ENCODE measurements at places on chromosomes 1 and 21.

DNA sequence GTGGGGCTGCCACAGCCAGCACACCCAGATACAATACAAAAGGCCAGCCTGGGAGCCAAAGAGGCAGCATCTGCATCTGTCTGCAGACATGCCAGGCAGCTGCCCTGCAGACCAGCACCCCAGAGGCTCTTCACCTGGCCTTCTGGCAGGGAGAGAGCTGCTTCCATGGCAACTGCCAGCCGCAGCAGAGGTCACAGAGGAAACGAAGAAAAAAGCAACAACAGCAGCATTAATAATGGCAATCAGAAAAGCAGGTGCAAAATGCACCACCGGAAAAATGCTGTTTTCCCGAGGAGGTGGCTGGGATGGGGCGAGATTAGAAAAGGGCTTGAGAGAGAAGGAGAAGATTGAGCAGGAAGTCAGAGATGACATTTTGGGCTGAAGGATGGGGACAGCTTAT lies 309.5 kb downstream of the PCP4 start:
- DNase-seq: no peak

- peak; percentile 33 for DNase-seq
Observed at GRCh38 chr1:21909787-21910503, 27.2 kb downstream of the HSPG2 start.

- DNase-seq: no peak
Observed at GRCh38 chr1:171940368-171940767, 99.1 kb downstream of the DNM3 start.

GRCh38 chr1:178733972-178734371 lies 8.9 kb downstream of the RALGPS2 start:
- DNase-seq: no peak

- DNase-seq: no peak
Observed at GRCh38 chr21:43271452-43272020, 102.7 kb downstream of the CRYAA start.

DNA sequence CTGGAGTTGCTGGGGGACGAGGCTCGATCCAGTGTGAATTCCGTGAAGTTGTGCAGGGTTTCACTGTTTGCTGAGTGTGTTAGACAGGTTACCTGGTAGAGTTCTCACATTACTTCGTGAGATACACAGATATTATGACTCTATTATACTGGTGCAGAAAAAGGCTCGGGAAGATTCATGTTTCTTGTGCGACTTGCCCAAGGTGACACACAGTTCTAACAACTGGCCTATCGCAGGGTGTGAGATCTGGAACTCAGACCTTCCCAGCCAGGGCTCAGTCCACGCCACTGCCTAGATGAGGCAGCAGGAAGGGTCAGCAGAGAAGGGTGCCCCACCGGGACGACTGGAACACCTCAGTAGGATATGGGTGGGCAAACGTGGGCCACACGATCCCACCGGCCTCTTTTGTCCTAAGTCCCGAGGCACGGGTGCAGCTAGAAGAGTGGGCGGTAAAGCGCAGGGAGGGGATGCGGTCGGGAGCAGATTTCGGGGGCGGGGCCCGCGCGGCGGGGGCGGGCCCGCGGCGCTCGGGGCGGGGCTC lies 296 bp upstream of the RNPEP start:
- peak; percentile 71 for DNase-seq

GRCh38 chr1:111110197-111110899 lies 29.5 kb downstream of the DRAM2 start:
- DNase-seq: no peak

- no peak for DNase-seq
Observed at GRCh38 chr1:217562229-217562878, 68.5 kb downstream of the GPATCH2 start.

- DNase-seq: no peak
Observed at GRCh38 chr1:52592637-52593323, 9.4 kb upstream of the GPX7 start.

GRCh38 chr1:10193288-10193687 lies 17.1 kb upstream of the KIF1B start:
- no peak for DNase-seq

GRCh38 chr1:235011599-235012435 lies 116.8 kb downstream of the TOMM20 start:
- peak; percentile 86 for DNase-seq

- DNase-seq: no peak
Observed at GRCh38 chr1:179278920-179279319, 14.7 kb upstream of the SOAT1 start.

DNA sequence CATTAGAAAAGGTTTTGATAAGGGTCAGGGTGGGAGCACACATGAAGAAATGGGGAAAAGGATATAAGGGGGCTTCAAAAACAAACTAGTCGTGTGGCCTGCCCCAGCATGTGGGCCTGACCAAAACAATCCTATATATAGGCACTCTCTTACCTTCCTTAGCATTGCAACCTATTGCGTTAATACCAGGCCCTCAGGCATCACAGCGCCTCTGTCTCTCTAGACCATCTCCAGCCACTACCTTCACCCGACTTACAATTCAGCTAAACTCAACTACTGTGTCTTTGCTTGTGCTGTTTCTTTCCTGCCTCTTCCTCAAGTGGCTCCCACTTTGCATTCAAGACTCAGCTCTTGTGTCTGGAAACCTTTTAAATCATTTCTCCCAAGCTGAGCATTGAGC lies 47.0 kb upstream of the GJA5 start:
- no peak for DNase-seq

- DNase-seq: no peak
Observed at GRCh38 chr1:23354245-23354644, 10.2 kb upstream of the HNRNPR start.

GRCh38 chr1:193448682-193449461 lies 262.5 kb upstream of the B3GALT2 start:
- DNase-seq: no peak

GRCh38 chr1:24673341-24673740 lies 30.2 kb downstream of the SRRM1 start:
- no peak for DNase-seq

DNA sequence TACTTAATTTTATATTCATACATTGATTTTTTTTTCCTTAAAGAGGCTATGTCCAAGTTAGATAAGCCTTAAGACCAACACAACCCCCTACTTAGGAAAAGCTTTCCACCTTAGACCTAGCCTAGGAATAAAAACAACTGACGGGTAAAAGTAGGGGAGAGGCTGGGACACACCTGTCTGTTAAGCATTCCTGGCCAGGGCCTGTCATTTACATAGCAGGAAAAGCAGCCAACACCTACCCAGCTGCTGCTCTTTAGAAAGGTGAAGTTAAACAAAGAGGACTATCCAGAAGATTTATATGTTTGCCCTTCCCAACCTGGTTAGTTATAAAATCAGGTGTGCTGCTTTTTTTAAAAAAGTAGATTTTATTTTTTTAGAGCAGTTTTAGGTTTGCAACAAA lies 29.1 kb upstream of the SAMD13 start:
- no peak for DNase-seq

GRCh38 chr1:234602334-234603220 lies 7.4 kb downstream of the IRF2BP2 start:
- DNase-seq: no peak

GRCh38 chr1:64315402-64315801 lies 112.0 kb downstream of the UBE2U start:
- no peak for DNase-seq

DNA sequence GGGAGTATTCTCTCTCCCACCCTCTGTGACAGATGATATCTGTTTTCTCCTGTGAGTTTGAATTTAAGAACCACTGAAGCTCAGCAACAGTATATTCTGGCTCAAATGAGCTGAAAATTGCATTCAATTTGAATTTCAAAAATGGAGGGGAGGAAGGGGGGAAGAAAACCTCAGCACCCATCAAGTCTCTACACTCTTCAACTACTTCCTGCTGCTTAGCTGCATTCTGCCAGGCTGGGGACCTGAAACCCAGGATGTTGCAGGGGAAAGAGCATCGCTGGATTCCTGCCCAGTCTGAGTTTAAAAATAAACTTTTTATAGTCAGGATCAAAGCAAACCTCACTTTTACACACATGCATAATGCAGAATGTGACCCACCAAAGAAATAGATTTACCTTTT lies 214.3 kb upstream of the ESRRG start:
- no peak for DNase-seq

DNA sequence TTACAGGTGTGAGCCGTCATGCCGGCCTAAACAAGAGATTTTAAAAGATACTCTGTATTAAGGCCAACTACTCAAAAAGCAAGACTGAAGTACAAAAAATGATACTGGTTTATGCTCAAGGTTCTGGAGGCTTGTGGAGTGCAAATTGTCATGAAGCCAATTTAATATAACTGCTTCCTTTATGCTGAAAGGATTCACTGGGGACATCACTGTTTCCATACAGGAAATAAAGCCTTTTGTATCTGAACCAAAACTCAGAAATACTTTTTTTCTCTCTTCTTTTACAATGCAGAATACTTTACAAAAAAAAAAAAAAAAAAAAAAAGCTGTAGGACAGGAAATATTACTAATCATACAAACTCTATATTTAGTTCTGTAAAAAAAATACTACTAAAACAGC lies 55.5 kb upstream of the CNN3 start:
- no peak for DNase-seq

DNA sequence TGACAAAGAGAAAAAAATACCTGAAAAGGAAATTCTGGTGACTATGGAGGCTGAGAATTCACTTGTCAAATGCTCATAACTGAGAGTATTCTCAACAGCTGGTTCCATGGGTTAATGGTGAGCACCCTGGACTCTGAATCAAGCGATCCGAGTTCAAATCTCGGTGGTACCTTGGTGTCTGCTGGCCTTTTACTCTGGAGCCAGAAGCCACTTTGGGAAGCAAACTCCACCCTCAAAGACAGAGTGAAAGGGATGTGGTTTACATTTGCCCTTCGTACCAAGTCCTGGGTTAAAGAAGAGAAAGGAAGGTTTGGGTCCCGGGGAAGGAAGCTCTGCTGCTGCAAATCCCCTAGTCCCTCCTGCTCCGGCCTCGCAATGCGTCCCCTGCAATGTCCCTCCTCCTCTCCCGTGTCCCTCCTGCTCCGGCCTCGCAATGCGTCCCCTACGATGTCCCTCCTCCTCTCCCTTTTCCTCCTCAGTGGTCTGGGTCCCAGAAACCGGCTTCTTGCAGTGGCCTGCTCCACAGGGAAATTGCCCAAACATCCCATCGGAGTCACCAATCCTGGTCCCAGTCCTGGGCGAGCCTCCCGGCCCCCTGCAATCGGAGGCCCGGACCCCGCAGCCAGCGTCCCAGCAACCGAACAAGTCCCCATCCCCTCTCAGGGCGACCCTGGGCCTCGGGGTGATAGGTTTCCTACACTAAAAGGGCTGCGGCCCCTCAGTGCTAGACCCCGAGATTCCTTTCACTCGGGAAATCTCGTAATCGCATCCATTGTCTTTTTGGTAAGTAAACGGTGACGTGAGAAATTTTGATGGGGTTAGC lies 129.4 kb downstream of the PPIAL4G start:
- DNase-seq: no peak

DNA sequence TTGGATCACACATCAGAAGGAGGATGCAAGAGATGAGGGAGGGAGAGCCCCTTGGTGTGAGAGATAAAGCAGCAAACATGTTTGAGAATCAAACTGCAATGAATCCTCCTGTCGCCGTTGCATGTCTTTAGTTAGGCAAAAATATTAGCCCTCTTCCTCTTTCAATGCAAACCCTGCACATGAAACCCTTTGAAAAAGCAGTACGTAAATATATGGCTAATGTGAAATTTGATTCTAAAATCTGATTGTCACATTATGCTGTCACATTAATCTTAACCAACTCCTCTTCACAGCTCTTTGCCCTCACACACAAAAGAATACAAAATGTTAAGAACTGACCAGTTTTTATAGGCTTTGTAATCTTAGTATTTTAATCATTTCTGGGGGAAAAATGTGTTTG lies 63.4 kb downstream of the WDR64 start:
- no peak for DNase-seq

- DNase-seq: peak; percentile 31
Observed at GRCh38 chr1:179867493-179868330, 9.9 kb downstream of the TOR1AIP2 start.

GRCh38 chr1:1768249-1768992 lies 9.8 kb downstream of the NADK start:
- no peak for DNase-seq

DNA sequence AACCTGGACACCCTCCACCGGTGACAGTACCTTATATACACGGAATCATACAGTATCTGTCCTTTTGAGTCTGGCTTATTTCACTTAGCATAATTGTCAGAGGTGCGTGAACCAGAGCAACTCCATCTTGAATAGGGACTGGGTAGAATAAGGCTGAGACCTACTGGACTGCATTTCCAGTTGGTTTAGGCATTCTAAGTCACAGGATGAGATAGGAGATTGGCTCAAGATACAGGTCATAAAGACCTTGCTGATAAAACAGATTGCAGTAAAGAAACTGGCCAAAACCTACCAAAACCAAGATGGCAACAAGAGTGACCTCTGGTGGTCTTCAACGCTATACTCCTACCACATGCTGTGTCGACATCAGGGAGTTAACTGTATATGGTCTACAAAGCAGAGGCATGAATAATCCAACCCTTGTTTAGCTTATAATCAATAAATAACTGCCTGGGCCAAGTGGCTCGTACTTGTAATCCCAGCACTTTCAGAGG lies 1.4 kb upstream of the FDPS start:
- DNase-seq: no peak

DNA sequence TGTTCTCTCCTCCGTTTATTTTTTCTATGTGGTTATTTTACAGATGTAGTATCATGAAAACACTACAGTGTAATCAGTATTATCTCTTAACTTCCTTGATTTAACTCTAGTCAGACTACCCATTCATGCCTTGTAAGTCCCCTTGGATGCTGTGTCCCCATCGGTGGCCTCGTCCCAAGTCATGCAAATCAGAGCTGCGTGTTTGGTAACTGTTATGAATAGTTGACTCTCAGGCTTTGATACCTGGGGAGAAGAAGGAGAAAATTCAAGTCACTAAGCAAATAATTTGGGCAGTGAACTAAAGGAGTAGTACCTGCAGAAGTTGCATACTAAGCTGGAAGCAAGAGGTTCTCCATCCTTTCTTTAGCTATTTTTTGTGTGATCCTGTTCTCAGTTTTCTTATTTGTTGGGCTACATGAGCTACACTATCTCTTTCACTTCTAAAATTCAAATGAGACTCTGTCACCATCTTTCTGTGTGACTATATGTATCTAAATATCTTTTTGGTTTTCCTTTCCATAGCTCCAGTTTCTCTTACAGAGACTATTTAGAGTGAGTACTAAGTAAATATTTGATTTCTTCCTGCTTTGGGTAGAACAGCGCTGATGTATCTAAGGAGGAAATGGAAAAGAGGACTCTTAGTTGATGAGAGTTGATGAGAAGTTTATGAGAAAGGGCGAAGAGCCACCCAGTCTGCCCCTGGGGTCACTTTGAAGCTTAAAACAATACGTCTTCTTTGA lies 50.9 kb downstream of the VANGL2 start:
- no peak for DNase-seq

GRCh38 chr21:34986561-34987500 lies 62.3 kb downstream of the RUNX1 start:
- DNase-seq: peak; percentile 50

GRCh38 chr1:65514041-65514440 lies 93.6 kb downstream of the LEPR start:
- DNase-seq: no peak

DNA sequence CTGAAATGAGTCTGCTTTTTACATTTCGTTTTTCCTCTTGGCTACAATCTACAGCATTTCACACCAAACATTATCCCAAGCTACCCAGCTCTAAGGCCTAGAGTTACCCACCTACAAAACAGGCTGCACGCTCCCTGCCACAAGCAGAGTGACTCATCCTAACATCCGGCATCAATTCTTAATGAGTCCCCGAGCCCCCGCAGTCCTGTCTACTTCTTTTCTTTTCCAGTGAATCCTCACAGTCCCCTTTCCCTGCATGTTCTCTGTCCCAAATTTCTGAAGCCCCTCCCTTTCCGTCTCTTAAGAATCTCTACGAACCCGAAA lies 650 bp downstream of the PCNX2 start:
- DNase-seq: peak; percentile 26

- DNase-seq: no peak
Observed at GRCh38 chr21:31022306-31022705, 16.0 kb downstream of the KRTAP19-8 start.
